ENCODE measurements at places on chromosomes 11 and 22.

GRCh38 chr22:39527481-39527961 is 5.0 kb downstream of the RPS19BP1 start:
- no peak for DNase-seq

GRCh38 chr11:14248580-14248981 is 110.4 kb downstream of the RRAS2 start:
- no peak for DNase-seq

DNA sequence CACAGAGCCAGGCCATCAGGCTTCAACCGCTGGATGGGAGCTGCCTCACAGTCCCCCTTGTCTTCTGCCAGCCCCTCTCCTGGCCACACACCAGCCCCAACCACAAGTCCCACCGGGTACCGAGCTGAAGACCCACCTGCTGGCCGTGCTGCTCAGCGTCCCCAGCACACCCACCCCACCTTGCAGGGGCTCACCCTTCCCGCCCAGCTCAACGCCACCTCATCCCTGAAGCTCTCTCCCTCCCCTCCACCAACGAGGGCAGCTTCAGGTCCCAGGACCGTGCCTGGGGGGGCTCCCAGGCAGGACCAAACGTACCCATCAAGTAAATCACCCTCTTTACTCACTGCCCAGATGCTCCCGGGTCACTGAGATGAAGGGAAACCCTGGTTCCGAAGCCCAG is 141.0 kb downstream of the CRYBB2 start:
- DNase-seq = no peak

DNA sequence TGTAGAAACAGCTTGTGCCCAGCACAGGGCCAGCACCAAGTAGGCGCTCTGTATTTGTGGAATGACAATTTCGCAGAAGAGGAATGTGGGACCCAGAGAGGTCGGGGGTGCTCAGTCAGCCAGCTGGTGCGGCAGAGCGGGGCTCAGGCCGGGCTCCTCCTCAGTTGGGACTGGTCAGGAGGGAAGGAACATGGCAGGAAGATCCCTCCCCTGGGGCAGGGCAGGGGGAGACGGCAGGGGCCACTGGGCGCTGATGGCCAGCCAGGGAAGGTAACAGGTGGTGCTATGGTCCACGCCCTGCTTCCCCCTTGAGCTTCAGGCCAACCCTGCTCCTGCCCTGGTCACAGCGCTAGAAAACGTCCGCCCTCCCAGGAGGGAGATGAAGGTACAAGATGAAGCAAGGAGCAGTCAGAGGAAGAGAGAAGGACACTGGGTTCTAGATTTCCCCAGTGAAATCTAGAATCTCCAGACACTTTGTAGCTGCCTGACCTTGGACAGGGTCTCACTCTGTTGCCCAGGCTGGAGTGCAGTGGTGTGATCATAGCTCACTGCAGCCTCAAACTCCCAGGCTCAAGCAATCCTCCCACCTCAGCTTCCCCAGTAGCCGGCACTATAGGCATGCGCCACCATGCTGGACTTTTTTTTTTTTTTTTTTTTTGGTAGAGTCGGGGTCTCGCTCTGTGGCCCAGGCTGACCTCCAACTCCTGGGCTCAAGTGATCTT is 13.5 kb upstream of the SPI1 start:
- DNase-seq = no peak

GRCh38 chr22:41846268-41846987 is 13.5 kb downstream of the SREBF2 start:
- no peak for DNase-seq

DNA sequence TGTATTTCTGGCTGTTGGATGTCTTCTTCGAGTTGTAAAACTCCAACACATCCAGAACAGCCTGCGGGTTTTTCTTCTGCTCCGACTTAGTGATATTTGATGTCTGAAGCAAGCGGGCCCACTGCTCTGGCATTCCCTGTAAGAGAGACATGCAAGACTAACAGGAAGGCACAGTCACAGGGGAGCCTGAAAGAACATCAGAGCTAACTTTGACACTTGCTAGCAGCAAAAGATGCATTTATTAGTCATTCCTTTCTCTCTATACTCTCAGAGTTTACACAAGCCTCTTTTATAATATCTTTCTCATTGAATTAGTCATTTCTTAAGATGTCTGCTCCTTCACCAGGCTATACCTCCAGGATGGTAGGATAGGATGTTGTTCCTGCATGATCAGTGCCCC is 77.8 kb upstream of the GDPD4 start:
- no peak for DNase-seq
